ENCODE measurements at places on chromosomes 12 and 14. TPM values are rescaled to one million over a fixed set of nuclear protein-coding genes. Genes with fewer than 3 reads are reported as not detected.

DNA sequence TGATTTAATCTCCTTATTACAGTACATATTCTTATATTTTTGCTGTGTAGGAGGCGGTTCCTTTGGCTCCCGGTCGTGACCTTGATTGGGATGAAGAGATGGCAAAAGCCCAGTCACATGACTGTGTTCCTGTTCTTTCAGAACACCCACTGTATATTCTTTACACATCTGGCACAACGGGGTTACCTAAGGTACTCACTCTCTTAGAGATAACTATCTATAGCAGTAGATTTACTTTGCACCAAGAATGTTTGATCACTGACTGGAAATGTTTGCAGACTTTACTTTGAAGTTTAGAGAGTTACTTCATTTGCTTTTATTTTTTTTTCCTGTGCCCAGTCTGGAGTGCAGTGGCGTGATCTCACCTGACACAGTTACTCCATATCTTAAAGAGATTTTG is 65.2 kb downstream of the ACSS3 start:
- no peak overlapping the region for H3K4me3 ChIP-seq
- H3K36me3 ChIP-seq, result no peaks in the 10 kb centered on the region
- H3K4me1 ChIP-seq, result no peaks in the 10 kb centered on the region

Gene OAS2
- 10.1 TPM for polyA plus RNA-seq

Gene TNS2
- 105 TPM for polyA plus RNA-seq

Gene PPP2R5C
- 103 TPM for polyA plus RNA-seq

- H3K36me3 ChIP-seq, result no peaks in the 10 kb centered on the region
- H3K4me3 ChIP-seq, result no peak overlapping the region
- no peaks in the 10 kb centered on the region for H3K4me1 ChIP-seq
- H3K27me3 ChIP-seq, result no peaks in the 10 kb centered on the region
These were observed 328.9 kb upstream of the PRICKLE1 start for GRCh38 chr12:42918443-42918842.

DNA sequence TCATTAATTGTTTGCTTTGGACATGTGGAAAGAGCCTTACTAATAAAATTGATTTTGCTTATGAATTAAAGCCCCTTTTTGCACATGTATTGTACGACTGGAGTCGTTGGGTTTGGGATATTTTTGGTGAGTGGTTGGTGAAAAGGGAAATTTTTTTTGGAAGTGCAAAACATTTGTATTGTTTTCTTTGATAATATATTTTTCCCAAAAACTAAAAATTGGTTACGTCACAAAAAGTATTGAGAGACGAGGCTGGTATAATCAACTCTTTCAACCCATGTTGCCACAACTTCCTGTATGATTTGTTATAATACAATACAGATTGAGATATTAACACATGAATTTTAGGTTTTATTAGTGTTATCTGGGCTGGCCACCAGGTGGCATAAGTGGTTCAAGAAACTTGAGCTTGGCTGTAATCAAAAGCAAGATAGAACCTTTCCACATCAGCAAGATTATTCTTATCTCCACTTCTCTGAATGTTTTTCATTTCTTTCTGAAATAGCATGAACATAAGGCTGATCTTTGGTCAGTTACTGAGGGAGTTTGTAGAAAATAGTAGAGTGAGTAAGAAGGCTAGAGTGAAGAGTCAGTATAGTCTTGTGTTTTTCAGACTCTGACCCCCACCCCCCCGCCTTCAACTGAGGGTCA is 8.7 kb downstream of the NGDN start:
- H3K27me3 ChIP-seq, result no peaks in the 10 kb centered on the region
- H3K36me3 ChIP-seq, result peaks cover 82% of the 10 kb centered on the region
- peak; percentile 55 for DNase-seq
- H3K27ac ChIP-seq, result no peak overlapping the region
